ENCODE measurements at places on chromosomes 11 and 22. TPM values are rescaled to one million over a fixed set of nuclear protein-coding genes. Genes with fewer than 3 reads are reported as not detected.

The HEPN1 gene
- polyA plus RNA-seq, result not detected

The CCDC15 gene
- 0.13 TPM for polyA plus RNA-seq

The OR51E2 gene
- not detected for polyA plus RNA-seq

The HEPHL1 gene
- polyA plus RNA-seq, result 0.25 TPM
